ENCODE measurements at places on chromosomes 11 and 22.

- DNase-seq, result peak; percentile 74
These were observed 7.7 kb downstream of the BLID start for GRCh38 chr11:122108192-122108799.

GRCh38 chr22:19885841-19886592 is 31.3 kb upstream of the GNB1L start:
- no peak for DNase-seq

GRCh38 chr22:37433786-37434185 is 6.5 kb upstream of the ELFN2 start:
- no peak for DNase-seq

DNA sequence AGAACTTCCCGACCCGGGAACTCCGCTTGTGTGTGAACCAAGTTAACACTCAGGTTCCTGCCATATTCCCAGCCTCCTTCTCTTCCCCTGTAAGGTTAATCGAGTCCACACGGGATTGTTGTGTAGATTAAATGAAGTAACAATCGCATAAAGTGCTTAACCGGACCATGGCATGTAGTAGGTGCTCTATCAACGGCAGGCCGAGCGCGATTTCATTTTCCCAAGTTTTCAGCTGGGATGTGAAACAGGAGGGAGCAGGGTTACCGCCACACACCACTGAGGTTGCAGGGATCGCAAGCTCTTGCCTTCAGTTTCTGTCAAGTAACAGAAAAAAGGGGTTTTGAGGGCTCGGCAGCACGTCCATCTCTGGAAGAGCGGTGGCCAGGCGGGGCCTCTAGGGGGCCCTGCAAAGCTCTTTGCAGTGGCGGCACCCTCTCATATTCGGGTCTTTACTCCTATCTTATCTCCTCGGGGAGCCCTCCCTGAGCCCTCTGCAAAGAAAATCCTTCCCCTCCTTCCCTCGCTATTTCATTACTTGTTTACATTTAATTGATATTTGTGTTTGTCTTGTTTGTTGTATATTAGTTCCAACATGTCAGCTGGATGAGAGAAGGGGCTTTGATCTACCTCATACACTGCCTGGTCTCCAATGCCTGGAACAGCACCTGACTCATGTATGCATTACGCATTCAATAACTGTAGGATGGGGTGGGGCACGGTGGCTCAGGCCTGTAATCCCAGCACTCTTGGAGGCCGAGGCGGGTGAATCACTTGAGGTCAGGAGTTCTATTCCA is 816 bp upstream of the PLEKHA7 start:
- peak; percentile 32 for DNase-seq

DNA sequence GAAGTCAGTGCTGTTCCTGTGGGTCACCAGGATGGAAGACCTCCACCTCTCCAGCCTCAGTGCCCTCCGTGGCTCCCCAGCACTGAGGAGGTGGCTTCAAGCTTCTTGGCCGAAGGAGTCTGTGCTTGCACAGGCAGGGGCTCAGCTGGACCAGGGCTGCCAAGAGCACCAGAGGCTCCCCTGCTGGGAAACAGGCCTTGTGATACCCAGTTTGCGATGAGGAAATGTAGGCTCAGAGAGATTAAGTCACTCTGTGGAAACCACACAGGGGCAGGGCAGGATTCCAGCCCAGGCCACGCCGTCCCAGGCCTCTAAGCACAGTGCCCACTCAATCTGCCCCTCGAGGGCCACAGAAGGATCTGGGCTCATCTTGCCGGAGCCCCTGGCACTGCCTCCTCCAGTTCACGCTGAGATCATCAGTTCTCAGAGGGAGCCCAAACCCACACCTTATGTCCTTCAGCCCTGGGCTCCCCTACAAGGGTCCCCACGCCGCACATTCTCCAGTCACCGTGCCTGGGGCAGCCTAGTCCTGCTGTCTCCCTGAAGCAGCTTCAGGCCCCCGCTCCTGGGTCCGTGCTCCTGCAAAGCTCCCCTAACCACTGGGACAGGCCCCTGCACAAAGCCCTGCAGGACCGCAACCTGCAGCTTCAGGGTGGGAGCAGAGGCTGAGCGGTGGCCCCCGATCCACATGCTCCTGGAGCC is 21.6 kb downstream of the ANO1 start:
- DNase-seq, result no peak

- no peak for DNase-seq
These were observed 21.1 kb upstream of the TMPRSS13 start for GRCh38 chr11:117950301-117950700.

DNA sequence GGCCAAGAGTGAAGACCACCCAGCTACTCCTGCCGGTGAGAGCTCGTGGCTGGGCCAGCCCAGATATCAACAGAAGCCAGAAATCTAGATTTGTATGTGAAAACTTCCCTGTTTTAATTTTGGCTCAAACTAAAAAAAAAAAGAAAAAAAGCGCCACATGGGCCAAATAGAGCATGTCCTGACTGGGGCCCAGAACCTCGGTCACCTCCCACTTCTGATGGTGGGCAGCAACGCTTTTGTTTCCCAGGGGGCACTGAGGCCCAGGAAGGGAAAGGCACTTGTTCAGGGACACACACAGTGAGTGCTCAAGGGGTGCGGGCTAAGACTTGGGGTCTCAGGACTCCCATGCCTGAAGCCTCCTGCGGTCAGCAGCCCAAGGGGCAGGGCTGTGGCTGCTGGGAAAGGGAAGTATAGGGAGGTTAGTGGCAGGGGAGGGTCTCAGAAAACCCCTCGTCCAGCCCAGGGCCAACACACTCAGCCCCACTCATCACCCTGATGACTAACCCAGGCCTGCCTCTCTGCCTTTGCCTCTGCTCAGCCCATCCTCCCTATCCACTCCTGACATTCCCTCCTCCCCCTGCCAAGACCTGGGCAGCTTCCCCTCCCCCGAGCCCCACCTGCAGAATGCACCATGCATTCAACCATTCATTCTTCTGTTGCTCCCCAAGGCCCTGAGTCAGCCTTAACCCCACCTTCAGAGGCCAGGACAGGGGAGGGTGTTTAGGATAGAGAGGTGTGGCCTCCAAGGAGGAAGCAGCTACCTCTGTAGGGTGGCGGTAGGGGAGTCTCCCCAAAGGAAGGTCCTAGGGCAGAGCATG is 30.0 kb upstream of the TCF20 start:
- DNase-seq, result no peak

- DNase-seq, result no peak
These were observed 652.6 kb downstream of the METTL15 start for GRCh38 chr11:28760676-28761390.

- no peak for DNase-seq
These were observed 221.9 kb downstream of the FAM76B start for GRCh38 chr11:95567685-95568084.

- no peak for DNase-seq
These were observed 51.3 kb upstream of the CD44 start for GRCh38 chr11:35087648-35088047.

- DNase-seq, result no peak
These were observed 228.4 kb downstream of the BLID start for GRCh38 chr11:121887569-121887968.

DNA sequence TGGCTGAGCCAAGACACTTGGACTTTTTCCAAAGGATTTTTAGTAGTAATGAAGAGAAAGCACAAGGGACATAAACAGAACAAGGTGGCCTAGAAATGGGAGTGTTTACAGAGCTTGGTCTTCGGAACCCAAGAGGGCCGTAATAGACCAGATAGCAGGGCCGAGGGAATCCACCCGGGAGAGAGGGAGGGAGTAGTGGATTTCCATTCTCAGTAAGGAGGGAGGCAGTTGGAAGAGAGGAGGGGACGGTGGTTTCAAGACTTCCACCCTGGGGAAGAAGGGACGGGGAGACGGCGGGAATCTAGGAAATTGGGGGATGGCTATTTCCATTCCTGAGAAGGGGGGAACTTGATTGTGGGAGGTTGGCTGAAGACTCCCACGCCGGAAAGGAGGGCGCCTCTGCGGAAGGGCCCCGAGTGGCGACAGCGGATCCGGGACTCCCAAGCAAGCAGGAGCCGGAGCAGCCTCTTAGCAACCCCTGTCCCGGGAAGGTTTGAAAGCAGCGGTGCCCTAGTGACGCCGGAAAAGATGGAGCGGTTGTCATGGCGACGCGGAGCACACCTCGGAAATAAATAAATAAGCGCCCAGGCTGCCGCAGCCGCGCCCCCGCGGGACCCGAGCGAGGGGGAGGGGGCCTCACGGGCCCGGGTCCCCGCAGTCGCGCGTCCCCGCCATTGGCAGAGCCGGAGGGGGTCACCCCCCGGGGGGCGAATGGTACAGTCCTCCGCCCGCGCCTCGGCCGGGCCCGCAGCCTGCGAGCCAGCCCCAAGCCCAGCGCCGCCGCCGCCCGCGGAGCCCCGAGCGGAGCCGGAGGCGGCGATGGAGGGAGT is 31.6 kb downstream of the EIF3F start:
- DNase-seq, result peak; percentile 6

DNA sequence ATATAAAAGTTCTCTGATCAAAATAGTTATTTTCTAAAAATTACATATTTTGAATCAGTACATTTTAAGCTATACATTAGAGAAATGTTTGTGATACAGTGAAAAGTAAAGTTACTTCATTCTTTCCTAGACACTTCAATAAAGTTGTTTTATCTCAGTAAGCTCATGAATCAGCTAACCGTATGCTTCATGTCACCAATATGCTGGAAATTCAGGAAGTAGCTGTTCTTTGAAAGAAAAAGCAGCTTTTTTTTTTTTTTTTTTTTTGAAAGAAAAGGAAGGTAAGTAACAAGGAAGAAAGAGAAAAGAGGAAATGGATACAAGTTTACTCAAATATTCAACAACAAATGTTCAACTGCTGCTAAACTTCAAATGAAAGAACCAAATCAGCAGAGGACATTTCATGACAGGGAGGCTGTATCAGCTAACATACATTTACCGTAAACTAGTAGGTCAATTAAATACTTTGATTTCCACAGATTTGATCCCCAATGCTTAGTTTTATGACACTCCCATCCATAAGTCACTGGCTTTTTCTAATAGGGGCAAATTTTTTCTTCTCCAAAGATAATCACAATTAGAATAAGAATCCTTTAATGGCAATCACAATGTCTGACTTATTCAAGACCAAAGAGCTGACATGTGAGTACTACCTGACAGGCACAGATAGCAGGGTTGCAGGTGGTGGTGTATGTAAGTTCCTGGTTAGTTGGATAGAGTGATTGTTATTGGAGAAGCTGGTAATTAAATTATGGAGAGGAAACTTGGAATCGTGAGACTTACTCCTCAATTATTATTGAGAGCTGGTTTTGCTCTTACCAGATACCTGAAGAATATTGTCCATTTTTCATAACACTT is 754 bp downstream of the OR52A1 start:
- DNase-seq, result peak; percentile 29

DNA sequence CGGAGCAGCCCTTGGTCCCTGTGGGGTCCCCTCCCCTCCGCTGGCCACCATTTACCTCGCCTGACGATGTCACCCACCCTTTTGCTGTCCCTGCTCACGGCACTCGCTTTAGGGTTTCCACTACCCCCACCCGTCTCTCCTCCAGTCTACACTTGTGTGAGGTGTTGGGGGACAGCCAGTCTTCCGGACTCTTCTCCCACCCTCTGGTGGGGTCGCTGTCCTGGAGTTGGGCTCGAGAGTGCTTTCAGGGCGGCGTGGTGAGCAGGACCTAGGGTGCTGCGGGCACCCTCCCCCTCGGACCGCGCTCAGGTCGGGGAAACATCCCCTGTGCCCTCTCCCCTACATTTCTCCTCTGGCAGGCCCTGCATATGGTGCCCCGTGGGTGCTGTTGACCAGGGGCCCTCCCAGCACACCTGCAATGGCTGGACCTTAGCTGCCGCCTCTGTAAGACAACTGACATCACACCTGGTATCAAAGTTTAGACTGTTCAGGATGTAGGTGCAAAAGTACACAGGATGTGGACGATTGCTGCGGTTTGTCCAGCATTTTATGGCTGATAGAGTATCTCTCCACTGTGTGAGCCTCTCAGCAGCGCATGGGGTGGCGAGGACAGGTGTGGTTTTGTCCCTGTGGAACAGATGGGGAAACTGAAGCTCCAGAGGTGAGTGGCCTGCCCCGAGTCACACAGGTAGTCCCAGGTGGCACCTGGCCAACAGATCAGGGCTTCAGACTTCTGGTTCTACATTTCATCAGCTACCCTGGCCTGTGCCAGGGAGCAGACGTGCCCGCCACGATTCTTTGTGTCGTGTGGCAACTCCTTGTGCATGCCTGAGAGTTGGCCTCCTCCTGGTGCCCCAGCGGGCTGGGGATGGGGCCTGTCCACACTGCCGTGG is 1.2 kb downstream of the GRK2 start:
- DNase-seq, result peak; percentile 47

DNA sequence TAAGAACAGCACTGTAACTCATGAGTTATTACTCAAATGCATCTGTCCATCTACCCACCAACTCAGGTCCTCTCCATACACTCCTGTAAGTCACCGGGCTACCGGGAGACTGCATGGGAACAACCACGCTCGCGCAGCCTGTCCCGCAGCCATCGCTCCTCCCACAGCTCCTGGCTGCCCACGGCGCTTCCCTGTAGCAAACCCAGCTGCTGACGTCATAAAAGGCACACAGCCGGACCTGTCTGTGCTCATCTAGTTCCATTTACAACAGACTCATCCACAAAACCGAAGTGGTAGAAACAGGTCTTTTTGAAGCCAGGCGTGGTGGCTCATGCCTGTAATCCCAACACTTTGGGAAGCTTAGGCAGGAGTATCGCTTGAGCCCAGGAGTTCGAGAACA is 23.4 kb upstream of the PACSIN2 start:
- DNase-seq, result no peak

DNA sequence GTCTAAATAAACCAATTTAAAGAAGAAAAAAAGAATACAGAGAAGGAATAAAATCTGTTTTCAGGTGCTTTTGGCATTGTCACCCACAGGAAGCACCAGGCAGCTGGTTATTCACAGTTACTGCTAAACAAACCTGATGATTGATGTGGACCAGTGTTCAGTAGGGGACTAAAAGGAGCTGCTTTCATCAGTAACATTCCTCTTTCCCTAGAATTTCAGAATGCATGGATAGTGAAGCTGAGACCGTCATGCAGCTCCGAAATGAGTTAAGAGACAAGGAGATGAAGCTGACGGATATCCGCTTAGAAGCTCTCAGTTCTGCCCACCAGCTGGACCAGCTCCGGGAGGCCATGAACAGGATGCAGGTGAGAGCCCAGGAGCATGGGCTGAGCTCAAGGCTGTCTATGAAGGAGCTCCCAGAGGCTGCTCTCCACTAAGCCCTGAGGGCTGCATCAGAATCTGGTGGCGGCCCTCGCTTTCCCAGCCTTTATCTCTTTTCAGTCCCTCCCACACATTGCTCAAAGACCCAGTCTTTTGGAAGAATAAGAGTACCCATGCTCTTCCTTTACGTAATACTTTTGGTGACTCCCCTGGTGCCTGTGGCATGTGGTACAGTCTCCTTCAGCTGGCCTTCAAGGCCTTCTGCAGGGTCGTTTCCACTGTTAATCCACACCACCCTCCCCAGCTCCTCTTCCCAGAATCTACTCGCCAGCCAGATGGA is 69.5 kb downstream of the DBX1 start:
- DNase-seq, result no peak

GRCh38 chr11:116563028-116563711 is 209.6 kb downstream of the BUD13 start:
- no peak for DNase-seq

DNA sequence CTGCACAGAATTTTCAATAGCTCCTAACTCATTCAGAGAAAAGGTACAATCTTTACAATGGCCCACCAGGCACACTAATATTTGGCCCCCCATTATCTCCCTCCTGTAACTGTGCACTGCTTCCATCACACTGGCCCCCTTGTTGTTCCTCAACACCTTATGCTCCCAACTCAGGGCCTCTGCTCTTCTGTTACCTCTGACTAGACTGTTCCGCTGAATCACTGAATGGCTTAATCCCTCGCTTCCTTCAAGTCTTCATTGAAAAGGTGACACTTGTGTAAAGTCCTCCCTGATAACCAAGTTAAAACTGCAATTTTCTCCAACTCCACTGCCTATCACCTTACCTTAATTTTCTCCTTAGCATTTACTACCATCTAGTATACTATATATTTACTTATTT is 21.8 kb downstream of the PIK3C2A start:
- no peak for DNase-seq

Data from erythroblast (primary cell).